ENCODE measurements at places on chromosomes 6 and 20.

DNA sequence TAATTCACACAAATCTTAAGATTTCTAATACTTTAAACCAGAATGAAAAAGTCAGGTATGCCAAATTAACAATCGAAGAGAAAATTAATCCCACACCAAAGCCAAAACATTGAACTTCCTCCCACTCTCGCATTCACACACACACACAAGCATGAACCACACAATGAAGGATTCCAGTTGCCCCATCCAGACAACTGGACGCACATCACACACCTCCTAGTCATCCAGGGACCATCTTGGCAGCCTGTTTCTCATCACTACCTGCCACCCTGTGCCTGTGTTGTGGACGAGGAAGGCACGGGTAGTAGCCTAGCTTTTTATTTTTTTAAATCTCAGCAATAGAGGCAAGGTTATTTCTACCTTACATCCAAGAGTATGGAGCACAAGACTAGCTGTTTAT lies 15.2 kb downstream of the B4GALT5 start:
- DNase-seq: no peak

GRCh38 chr20:64049060-64049877 lies at the start of gene SOX18:
SOX18 (minus strand) TSS chr20:64049639; CDS start chr20:64049516, 123 bp downstream.
- no peak for DNase-seq

- DNase-seq: no peak
These were observed 107.4 kb downstream of the TRIM27 start for GRCh38 chr6:28816339-28816908.

- DNase-seq: no peak
These were observed 69.8 kb upstream of the RALGAPA2 start for GRCh38 chr20:20782231-20782630.

GRCh38 chr20:48751871-48752270 lies 75.9 kb downstream of the PREX1 start:
- DNase-seq: no peak

DNA sequence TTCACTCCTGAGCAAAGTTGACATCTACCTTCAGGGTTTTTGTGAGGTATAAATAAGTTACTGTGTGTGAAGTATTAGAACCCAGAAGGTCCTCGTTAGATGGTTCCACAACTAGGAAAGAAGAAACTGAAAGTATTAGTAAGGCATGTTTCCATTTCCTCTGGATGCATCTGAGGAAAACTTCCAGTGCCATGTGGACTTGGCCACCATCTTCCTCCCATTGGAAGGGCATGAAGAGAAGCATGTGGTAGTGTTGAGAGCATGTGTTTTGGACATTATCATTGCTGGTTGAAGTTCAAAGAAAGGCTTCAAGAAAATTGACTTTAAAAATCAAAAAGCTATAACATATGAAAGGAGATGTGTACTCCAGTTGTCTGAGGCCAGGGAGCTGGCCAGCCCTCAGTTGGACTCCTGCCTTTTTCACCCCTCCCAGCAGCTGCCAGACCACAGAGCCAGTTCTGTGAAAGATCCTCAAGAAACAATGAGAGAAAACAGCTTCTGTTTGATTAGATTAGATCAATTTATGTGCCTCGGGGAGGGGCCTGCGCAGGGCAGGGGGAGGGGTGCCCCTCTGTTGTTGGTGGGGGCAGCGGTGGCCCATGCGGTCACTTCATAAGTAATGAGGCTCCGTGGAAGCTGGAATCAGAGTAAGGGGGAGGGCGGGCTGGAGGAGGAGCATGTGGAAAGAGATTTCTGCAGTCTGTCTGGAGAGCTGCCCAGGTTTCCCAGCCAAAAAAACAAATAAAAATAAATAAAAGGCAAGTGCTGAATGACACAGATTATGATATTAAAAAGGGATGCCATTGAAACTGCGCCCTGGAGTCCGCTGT lies 154.0 kb downstream of the JARID2 start:
- DNase-seq: no peak

DNA sequence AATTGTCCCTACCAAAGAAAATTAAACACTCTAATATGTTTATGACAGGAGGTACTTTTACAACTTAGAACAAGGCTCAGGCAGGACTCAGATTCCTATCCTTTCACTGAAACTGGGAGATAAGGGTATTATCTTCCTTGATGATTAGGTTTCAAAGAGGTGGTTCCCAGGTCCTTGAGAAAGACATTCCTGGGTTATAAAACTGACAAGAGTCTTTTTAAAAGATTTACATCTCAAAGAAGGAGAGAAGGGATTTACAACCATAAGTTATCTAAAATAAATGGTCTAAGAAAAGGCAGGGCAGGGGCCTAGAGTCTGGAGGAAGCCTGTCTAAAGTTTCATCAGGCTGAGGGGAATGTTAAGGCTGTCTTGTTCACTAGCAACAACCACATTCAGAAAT lies 1492.5 kb downstream of the HACE1 start:
- no peak for DNase-seq

GRCh38 chr6:87152526-87152955 lies 2.8 kb upstream of the ZNF292 start:
- no peak for DNase-seq

Data from T follicular helper cell (primary cell).